Left renal cortex interstitium (tissue), 4 donors: ENCODE measurements at places on chromosomes 4 and X. TPM values are rescaled to one million over a fixed set of nuclear protein-coding genes. Genes with fewer than 3 reads are reported as not detected.

DNA sequence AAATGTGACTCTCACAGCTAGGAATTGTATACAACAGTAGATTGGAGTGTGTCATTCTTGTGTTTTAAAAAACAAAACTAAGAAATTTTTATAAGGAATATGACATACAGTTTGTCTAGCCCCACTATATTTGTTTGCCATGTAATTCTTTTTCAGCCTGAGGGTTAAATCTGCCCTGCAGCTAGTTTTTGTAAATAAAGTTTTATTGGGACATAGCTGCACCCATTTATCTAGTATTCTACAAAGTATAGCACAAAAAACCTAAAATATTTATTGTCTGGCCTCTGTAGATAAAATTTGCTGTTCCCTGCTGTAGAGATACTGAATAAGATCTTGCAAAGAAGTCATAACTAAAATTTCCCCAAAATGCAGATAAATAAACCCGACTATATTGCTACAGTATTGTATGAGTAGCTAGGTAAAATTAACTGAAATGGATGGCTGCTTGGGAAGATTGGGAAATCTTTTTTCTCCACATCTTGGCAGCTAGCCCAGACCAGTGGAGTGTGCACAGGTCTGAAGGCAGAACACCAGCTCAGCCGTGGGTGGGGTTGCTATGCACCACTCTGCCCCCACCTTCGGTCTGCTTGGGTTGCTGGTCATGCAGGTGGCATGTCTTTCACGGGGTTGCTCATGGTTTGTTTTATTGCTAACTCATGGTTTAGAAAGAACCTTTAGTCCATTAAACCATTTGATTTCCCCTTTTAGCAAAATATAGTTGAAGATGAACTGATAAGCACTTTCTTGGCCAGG, 127.9 kb downstream of the KLHL8 start:
- peak; percentile 67 for DNase-seq

DNA sequence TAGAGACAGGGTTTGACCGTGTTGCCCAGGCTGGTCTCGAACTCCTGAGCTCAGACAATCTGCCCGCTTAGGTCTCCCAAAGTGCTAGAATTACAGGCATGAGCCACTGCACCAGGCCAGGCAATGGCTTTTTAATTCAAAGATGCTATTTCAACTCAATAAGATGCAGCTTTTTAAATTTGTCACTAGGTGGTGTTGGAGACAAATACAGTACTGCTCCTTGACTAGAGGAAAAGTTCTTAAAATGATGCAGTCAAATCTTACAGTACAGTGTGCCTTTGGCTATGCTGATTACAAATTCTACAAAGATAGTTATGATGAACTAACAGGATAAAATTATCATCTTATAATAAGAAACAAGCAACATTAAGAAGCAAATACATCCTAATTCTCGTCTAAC, 441.1 kb downstream of the KCNIP4 start:
- DNase-seq: no peak

DNA sequence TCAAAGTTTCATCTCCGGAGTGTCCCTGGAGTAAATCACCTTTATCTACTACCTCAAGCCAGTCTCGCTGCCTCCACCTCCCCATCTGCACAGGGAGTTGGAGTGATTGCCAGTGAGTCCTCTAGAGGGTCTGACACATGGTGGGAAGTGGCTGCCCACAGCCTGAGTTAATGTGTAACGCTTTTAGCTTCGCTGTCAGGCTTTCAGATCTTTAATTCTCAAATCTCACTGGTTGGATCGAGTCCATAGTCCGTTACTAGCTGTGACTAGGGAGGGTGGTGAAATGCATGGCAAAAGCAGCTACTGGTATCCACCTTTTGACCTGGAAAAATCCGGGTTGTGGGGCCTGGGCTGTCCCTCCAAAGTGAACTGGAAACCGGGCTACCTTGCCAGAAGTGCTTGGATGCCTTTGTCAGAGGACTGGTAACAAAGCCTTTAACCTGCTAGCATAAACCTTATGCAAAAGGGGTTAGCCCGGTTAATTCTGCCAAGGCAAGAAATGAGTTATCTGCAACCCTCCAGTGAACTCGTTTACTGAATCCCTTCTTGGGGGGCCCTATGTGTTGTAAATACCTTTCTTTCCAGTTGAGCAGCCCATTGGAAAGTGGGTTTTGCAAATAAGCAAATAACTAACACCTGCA, 5.1 kb upstream of the WDR1 start:
- peak; percentile 29 for DNase-seq

DNA sequence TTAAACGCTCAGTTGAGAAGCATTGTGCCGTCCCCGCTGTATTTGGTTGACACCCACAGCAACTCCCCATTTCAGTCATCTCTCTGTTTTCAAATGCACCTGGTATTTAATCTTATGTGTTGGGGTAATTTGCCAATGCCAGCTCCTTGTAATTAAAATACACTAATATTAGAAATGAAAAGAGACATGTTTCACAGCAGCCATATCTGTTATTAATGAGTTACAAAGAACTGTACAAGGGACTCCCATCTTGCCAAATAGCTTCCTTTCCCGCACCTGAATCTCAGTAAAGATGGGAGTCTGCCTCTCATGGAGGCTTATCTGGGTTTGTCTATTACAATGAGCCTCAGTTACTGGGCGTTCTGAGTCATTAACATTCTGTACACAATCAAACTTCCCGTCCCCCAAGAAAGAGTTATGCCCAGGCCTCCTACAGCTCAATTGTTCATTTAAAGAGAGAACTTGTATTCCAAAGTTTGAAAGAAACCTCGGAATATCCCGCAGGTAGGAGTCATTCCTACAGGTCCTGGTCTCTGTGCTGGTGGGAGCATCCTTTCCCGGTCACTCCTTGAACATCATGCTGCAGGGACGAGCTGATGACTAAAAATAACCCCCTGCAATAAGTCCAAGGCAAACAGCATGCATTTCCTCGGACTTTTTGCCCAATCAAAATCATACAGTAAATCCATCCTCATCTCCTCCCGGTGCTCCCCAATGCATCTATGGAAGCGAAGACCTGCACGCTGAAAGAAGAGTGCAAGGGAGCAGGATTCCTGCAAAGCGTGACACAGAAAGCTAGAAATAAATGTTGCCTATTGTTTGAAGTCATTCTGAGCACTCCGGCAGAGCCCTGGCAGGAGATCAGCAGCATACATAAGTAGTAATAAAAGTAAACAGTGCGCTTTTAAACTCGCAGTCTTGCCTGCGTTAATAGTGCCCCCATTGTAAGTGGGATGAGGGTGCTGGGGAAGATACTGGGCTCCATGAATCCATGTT, 926 bp downstream of the NDP start:
- no peak for DNase-seq

The NKX3-2 gene
- not detected for polyA plus RNA-seq

The TLR6 gene
- 0.65 TPM for polyA plus RNA-seq
